MM.1S (cell line): ENCODE measurements at places on chromosomes 11 and 22.

- no peak for DNase-seq
Measured at GRCh38 chr22:21450858-21451353, 16.3 kb upstream of the TMEM191C start.

DNA sequence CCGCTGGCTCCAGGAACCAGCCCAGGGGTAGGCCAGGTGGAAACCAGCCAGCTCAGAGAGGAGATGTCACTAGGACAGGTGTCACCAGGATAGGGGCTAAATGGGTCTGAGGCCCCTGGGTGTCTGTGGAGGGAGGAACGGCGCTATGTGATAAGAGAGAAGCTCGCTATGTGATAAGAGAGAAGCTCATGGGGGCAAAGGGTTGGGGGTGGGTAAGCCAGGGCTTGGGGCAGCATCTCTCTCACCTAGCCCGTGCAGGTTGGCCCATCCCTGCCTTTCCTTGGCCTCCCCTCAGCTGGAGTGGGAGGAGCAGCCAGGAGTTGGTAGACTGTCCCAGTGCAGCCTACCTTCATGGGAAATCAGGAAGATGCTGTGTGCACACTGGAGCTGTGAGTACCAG, 26.5 kb upstream of the SUSD2 start:
- no peak for DNase-seq

DNA sequence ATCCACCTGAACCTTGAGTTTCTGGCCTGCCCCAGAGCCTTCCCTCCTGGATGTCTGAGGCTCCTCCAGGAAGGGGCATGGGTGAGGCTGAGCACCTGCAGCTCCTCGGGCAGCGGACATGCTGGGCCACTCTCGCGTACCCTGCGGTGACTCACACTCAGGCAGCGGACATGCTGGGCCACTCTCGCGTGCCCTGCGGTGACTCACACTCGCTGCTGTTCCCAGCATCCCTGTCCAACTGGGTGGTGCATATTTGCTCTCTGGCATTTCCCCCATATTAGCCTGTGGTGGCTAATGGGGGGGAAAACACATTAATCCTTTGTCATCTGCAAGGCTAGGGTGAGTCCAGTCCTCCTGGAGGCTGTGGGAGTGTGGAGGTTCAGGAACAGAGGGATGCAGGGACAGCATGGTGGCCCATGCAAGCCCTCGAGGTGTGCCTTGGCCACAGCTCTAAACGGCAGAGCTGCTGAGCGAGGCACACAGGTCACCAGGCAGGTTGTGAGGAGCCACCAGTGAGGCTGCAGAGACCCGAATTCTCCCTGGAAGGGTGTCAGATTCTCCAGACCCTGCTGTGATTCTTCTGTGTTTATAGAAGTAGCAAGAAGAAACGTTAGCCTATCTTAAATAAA, 728.1 kb downstream of the BRD1 start:
- DNase-seq = no peak

DNA sequence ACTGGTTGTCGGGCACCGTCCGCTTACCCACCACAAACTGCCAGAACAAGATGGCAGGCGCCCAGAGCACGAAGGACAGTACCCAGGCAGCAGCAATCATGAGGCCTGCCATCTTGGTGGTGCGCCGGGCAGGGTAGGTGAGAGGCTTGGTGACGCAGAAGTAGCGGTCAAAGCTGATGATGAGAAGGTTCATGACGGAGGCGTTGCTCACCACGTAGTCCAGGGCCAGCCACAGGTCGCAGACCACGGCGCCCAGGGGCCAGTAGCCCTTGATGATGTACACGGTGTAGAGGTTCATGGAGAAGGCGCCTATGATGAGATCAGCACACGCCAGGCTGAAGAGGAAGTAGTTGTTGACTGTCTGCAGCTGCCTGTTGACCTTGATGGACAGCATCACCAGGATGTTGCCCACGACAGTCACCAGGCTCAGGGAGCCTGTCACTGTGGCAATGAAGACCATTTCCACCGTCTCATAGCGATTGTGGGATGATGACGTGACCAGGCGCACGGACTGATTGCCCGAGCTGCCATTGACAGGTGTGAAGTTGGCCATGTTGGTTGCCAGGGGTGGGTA, 4.6 kb downstream of the MDK start:
- DNase-seq = no peak

- DNase-seq = no peak
Measured at GRCh38 chr11:33471541-33471940, 214.4 kb downstream of the HIPK3 start.

GRCh38 chr11:66068923-66069714, 953 bp upstream of the PACS1 start:
- peak; percentile 85 for DNase-seq

- no peak for DNase-seq
Measured at GRCh38 chr22:30253205-30253852, 6.8 kb upstream of the LIF start.

DNA sequence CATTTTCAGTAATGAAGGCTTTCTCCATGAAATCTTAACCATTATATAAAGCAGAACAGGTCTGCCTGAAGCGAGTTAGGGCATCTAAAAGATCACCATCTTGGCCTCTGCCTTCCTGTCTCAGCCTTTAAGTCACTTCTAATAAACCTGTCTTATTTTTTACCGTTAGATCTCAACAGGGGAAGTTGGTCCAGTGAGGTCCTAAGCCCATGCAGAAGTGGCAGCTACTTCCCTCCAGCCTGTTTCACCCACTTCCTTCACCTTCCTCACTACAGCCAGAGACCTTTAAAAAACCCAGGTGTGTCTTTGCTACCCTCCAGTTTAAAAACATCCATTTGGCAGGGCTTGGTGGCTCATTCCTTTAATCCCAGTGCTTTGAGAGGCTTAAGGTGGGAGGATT, 14.1 kb upstream of the LIPT2 start:
- DNase-seq = no peak

GRCh38 chr22:44497218-44497904, 672 bp downstream of the RTL6 start:
- no peak for DNase-seq

DNA sequence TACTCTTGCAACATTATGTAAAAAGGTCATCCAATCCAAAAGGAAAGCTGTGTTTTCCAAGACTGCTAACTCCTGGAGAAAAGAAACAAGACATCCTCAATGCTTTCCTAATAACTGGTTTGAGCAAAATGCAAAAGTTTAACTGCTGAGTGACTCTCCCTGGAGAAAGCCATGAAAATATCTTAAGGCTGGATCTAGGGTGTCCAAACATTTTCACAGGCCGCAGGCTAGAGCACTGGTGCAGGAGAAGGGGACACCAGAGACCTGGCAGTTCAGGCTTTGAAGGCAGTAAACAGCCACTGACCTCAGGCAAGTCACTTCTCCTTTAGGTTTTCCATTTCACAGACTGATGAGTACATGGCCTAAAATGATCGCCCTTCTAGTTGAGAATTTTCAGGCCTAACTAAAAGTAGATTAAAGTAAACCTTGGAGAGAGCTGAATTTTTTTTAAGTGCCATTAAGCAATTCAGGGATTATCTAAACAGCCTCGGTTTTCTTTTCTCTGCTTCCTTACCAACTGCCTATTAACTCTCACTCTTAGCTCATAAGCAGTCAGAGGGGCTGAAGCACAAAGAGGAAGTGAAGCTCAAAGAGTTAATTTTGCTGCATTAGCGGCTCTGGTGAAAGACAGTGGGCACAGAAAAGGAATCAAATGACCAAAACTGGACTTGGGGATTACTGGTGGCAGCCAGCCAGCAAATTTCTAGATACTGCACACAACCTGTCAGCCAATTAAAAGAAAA, 2.3 kb downstream of the CHKA start:
- DNase-seq = no peak

DNA sequence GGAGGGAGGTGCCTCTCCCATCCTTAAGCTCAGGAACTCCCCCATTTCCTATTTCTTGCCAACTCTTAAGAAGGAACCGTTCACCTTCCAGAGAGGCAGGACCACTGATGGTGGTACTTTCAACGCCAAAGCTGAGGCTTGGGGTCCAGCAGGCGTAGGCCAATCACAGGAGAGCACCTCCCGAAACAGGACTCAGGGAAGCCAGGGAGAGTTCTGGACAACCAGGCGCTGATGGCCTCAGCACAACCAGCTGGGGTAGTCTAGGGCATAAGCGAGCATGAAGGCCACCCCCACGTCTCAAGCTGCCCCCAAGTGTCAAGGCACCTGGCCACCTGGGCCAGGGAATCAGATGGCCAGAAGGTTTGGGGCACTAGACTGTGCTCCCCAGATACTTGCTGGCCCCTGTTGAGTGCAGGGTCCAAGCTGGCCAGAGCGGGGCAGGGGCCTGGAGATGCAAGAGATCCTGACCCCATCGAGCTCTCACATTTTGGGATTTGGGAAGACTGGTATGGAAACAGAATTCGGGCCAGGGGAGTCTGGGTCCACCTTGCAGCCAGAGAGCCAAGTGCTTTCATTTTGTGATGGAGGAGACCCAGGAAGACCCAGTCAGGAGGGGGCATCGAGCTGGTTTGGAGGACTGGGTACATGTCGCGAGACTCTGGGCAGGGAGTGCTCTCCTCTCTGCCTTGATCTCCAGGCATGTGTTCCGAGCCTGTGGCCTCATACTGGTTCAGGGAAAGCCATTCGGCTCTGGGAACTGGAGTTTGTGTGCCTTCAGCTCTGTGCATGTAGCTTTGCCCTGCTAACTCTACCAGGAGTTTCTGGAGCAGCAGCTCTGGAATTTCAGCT, 926 bp downstream of the CD6 start:
- DNase-seq = no peak

GRCh38 chr22:26995235-26995634, 337.8 kb downstream of the MIAT start:
- DNase-seq = no peak

DNA sequence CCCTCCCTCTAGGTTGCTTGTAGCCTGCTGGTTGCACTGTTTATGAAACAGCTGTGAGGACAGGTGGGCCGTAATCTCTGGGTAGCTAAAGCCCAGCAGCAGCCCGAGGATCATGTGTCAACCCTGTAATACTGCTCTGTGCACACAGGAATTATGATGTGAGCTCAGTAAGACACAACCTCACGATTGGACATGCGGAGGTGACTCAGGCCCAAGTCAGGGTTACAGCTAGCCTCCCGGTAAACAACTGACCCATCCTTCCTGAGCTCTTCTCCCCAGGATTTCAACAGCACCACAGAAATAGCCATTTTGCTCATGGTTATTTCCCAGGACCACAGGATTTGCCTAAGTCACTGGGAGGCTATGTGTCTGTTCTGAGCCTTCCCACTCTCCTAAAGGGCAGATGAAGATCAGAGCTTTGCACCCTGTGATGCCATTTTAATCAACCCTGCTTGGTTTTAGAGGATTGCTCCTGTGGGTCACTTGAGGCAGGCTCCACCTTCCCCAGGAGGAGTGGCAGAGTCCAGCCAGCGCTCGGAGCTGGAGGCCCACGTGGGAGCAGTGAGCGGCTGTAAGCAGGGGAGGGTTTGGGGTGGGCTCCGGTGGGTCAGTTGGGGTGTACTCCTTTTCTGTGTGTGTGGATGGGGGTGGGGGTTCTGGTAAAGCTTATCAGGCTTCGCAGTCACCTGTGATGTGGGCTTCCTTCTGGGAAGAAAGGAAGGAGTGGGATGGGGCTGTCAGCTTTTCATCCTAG, at the start of gene AMPD3:
AMPD3 (plus strand) TSS at position 387 of the 754 bp plus-strand sequence. CDS start 6,256 bp downstream, outside the sequence.
- no peak for DNase-seq

GRCh38 chr11:112085822-112086421, 634 bp downstream of the TIMM8B start:
- peak; percentile 49 for DNase-seq

DNA sequence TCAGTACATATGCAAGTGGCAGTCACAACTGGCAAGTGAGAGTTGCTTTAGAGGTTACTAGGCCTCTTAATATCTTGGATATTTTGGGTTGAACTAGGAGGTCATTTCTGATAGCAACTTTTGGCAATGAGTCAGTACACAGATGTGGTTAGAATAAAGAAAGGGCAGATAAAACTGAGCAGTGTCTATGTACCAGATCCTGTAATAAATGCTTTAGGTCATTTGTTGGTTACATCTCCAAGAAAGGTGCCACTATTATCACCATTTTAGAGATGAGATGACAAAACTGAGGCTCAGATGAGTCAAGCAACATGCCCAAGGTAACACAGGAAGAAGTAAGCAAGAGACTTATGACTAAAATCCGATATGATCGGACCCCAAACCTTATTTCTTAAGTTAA, 25.0 kb downstream of the MAML2 start:
- peak; percentile 7 for DNase-seq

- no peak for DNase-seq
Measured at GRCh38 chr11:106077609-106078455, at the start of gene AASDHPPT. Gene AASDHPPT, plus strand, starts transcription at chr11:106077662. Its CDS starts 49 bp downstream, at chr11:106077711.

DNA sequence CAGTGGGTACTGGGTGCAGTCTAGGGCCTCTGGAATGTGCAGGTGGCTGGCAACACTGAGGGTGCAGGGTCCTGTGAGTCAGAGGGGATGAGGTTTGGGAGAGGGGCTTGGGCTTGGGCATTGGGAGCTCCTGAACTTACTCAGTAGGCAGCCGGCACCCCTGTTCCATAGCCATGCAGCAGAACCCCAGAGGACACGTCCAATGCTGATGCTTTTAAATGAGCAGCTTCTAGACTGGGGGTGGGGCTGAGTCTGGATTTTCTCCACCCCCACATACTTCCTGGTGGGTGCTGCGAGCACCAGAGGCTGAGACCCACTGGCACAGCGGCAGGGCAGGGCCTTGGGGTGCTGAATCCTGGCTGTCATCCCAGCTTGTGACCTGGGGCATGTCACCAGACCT, 71.4 kb downstream of the ARHGAP8 start:
- no peak for DNase-seq

DNA sequence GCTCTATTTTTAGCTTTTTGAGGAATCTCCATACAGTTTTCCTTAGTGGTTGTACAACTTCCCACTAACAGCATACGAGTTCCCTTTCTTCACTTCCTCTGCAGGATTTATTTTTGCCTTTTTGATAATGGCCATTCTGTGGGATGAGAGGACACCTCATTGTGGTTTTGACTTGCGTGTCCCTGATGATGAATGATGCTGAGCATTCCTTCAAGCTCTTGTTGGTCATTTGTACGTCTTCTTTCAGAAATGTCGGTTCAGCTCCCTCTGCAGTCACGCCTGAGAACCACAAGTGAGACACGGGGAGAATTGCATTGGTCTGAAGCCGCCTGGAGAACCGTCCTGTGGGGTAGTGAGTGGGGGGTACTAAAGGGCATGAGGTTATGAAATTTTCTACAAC, 2.0 kb upstream of the KRTAP5-10 start:
- DNase-seq = peak; percentile 38

DNA sequence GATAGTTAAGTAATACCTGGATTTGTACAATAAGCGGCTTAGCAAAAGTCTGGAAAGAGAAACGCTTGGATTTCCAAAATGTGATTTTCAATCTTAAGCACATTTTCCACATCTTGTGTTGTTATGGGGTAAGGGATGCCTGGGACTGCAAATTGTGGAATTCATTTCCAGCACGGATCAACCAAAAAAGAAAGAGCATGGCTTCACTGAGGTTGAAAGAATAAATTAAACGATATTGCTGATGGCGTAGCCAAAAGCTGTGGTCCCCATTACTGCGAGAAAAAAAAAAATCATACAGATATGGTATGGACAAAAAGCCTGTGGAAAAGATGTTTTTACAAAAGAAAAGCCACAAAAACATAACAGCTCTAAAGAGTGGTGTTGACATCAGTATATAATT, 26.0 kb upstream of the ALX4 start:
- no peak for DNase-seq

- DNase-seq = no peak
Measured at GRCh38 chr22:21834869-21835268, 32.6 kb downstream of the MAPK1 start.

- no peak for DNase-seq
Measured at GRCh38 chr11:86632499-86633269, 39.7 kb downstream of the ME3 start.
